Stimulated activated CD4-positive, alpha-beta T cell treated with anti-CD3 and anti-CD28 coated beads, Interleukin-4, amount 100 ng/mL, for 1 hour (primary cell): ENCODE measurements at places on chromosomes 3 and 15.

DNA sequence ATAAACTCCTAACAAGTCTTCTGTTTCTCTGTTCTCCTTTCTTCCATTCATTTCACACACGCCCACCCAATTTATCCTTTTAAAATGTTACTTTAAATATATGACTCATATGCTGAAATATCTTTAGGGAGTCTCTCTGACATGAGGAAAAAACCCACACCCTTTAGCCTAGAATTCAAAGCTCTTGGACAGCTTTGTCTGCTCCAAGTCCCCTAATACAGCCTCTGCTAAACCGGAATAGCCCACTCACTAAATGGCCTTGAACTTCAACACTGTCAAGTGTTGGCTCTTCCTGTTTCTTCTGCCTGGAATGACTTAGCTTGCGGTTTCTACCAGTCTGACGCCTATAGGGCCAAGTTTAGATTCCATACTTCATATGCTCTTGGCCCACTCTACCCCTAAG is 3.3 kb upstream of the CD96 start:
- DNase-seq: no peak

- no peak for DNase-seq
Measured at GRCh38 chr3:189502676-189503257, 128.4 kb upstream of the TP63 start.

- DNase-seq: no peak
Measured at GRCh38 chr15:82314769-82315518, 34.3 kb downstream of the GOLGA6L10 start.

GRCh38 chr3:119643528-119643927 is 16.9 kb downstream of the POPDC2 start:
- no peak for DNase-seq
